ACHN (cell line): ENCODE measurements at places on chromosomes 1 and 21.

- DNase-seq: peak; percentile 68
These were observed 11.9 kb upstream of the CLDN8 start for GRCh38 chr21:30227633-30228404.

DNA sequence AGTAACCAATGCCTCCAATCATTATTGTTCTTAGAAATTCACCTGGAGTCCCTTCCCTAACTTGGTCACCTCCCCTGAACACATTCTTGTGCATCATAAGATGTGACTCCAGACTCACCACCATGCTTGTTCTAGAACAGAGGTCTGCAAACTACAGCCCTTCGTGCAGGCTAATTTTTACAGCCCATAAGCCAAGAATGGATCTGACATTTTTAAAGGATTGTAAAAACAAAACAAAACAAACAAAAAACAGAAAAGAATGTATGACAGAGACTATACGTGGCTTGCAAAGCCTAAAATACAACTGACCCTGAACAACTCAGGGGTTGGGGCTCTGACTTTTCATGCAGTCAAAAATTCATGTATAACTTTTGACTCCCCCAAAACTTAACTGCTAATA is 6.2 kb upstream of the HIVEP3 start:
- DNase-seq: no peak

DNA sequence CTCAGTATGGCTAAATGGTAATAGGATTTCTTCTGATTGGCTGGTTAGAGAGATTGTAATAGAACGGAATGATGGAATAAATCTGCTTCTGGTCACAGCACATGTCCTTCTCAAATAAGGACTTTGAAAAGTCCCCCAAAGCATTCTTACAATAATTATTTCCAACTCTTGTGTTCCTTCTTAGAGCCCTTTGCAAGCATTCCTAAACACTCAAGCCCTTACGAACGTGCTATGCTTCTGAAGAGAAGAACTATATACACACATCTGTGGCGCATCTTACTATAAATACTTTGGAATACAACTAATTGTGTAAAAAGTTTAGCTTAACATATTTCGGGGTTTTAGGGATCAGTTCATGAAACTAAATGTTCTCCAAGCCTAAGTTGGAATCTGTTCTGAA is 25.6 kb downstream of the CLIC4 start:
- DNase-seq: no peak

GRCh38 chr1:174258148-174258550 is 98.8 kb downstream of the RABGAP1L start:
- DNase-seq: peak; percentile 71

GRCh38 chr21:36045993-36046392 is 14.3 kb downstream of the SETD4 start:
- no peak for DNase-seq

- DNase-seq: no peak
These were observed 117.2 kb downstream of the FASLG start for GRCh38 chr1:172776071-172776470.

DNA sequence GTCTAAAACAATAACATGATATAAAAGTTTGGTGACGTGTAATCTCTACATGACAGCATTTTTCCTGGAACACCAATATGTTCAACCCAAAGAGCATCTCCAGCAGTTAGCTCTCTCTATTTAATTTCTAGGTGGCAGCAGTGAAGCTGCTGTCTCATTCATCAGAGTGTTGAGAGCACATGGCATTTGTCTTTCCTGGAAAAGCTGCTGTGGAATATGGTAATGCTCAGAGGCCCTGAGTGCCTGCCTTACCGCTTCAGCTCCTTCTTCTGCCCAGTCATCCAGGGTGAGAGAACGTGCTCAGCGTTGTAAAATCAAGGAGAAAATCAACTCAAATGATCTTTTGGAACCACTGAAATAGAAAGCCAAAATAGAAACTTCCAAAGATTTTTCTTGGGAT is 640.7 kb downstream of the ADGRL2 start:
- DNase-seq: no peak

GRCh38 chr1:15457585-15457984 is 1.1 kb downstream of the CELA2A start:
- DNase-seq: no peak

- DNase-seq: no peak
These were observed 112.0 kb downstream of the PDE4B start for GRCh38 chr1:65904681-65905083.

DNA sequence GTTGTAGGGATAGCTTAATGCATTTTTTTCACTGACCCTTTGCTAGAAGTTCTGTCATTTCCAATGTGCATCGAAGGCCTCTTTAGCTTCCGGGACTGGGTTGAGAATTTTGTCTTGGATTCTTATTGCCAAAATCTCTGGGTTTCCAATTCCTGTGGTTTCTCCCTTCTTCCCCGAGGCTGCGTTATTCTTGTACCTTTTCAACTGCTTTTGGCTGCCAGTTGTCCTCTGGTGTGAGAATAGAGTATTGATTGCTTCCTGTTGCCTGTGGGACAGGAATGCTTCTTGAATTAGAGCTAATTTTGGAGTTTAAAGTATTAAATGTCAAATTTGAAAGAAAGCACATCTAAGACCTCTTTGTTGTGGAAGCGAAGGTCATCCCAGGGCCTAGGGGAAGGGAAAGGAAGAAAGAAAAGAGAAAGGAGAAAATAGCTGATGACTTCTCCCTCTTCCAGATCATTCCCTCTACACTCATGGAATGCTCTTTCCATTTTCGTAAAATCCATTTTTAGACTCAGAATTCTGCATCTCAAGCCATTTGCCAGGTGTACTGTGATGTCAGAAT is 21.1 kb downstream of the HUNK start:
- no peak for DNase-seq

GRCh38 chr21:26614251-26614650 is 41.2 kb upstream of the CYYR1 start:
- DNase-seq: no peak

- no peak for DNase-seq
These were observed at the start of gene PLA2G2D for GRCh38 chr1:20119347-20119746. PLA2G2D (minus strand) TSS chr1:20119536; CDS start chr1:20119498, 38 bp downstream.

DNA sequence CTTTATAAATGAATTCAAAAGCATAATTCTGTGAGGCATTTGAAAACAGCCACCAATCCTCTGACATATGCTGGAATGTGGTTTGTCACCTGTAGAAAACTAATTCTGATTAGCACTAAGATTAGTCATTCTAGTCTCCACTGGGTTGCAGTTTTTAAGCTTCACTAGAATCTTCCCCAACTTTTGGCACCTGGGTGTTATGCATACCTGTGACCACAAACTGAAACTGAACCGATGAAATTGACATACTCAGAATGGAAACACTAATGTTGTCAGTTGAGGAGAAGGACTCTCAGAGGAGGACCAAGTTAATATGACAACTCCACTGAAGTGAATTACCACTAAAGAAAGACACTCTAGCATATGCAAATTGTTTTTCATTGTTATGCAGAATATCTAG is 285.8 kb upstream of the NEGR1 start:
- DNase-seq: no peak

GRCh38 chr1:178939338-178940067 is 68.6 kb upstream of the ANGPTL1 start:
- DNase-seq: no peak

- DNase-seq: no peak
These were observed 28.7 kb downstream of the COL16A1 start for GRCh38 chr1:31675161-31675560.

DNA sequence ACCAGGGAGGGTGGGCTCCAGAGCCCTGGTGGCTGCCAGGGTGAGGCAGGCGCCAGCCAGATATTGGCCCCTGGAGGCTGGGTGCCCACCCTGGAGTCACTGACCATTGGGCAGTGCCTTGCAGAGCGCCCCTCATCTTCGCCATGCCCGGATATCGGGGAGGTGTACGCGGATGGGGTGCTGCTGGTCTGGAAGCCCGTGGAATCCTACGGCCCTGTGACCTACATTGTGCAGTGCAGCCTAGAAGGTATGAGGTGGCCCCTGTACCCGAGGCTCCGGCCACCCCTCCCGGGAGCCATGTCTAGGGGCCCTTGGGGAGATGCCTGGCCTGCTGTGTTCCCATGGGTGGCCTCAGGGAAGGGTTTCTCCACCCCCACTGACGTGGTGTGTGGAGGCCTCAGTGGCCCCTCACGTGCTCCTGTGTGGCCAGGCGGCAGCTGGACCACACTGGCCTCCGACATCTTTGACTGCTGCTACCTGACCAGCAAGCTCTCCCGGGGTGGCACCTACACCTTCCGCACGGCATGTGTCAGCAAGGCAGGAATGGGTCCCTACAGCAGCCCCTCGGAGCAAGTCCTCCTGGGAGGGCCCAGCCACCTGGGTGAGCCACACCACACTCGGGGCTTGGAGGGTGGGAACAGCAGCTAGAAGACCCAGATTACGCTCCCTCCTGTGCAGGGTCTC is 30.9 kb downstream of the TRIM11 start:
- DNase-seq: no peak

DNA sequence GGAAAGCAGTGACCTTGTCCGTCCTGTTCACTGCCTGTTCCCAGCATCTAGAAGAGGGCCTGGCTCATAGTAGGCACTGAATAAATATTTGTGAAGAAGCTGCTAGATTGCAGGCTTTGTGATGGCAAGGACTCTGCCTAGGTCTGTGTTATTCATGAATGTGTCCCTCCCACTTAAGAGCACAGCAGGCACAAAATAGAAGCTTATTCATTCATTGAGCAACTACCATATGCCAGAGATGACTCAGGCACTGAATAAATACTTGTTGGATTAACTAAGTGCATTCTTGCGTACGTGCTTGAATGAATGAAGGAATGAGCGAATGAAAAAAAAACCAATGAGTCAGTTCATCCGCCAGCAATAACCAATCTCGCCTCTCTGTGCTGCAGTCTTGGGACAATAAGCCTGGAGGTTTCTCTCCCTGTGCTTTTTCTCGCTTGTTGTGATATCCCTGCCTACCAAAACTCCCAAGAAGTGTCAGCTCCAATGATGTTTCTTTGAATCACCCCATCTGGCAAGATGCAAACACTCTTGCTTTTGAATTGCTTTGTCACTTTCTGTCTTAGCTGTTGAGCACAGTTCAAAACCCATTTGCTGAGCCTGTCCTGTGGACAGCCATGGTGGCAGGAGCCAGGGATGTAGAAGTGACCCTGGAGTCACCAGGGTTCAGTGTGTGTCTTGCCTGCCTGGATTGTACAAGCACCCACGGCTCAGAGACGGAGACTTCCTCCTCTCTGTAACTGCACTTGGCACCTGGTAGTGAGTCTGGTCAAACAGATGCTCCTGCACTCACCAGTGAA is 143.9 kb downstream of the KAZN start:
- peak; percentile 74 for DNase-seq

DNA sequence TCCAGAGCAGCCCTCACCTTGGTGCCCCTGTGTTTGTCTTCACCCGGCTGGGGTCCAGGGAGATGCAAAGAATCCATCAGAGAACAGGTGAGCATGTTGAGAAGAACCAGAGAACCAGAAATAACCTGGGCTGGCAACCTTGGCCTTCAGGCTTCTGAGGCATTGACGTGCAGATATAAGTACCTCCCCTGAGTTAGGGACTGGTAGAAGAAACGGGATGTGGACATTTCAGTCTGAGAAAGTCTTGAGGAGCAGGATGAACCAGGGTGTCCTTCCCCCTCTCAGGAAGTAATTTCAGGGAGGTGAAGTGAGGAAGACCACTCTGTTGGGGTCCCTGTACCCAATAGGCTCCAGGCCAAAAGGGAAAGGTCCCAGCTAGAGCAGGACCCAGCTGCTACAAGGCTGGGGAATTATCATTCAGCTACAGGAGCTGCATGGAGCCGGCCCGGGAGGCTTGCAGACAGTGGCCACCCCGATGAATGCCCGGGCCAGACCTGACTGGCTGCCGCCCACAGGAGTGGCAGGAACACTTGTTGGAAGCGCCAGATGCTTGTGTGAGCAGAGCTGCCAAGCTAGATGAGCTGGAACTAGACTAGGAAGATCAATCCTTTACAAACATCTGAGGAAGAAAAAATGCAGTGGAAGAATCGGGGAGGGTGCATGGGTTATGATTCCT is 1.7 kb upstream of the AURKAIP1 start:
- no peak for DNase-seq

- no peak for DNase-seq
These were observed 1300.0 kb downstream of the PLA2G4A start for GRCh38 chr1:188128761-188129160.

- no peak for DNase-seq
These were observed 21.6 kb upstream of the TRABD2B start for GRCh38 chr1:48018799-48019198.

GRCh38 chr1:104353580-104353979 is 603.9 kb downstream of the AMY1C start:
- DNase-seq: no peak

- DNase-seq: no peak
These were observed 16.1 kb downstream of the IFT25 start for GRCh38 chr1:53929246-53929960.

DNA sequence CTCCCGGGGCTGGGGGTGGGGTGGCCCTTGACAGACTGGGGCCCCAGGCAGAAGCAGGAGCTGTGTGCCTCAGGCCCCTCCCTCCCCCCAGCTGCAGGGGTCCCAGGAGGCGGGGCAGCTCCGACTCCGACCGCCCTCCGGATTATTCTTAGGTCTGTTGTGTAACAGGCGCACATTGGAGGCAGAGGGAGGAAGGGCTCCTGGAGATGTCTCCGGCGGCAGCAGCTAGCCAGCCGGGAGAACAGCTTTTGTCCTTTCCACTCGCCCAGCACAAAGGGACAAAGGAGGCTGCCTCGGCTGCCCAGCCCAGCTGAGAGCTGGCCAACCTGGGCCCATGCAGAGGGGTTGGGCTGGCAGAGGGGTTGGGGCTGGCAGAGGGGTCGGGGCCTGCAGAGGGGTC is 29.7 kb upstream of the PLCH2 start:
- DNase-seq: no peak

- DNase-seq: no peak
These were observed 30.4 kb upstream of the DISP3 start for GRCh38 chr1:11448373-11449099.

DNA sequence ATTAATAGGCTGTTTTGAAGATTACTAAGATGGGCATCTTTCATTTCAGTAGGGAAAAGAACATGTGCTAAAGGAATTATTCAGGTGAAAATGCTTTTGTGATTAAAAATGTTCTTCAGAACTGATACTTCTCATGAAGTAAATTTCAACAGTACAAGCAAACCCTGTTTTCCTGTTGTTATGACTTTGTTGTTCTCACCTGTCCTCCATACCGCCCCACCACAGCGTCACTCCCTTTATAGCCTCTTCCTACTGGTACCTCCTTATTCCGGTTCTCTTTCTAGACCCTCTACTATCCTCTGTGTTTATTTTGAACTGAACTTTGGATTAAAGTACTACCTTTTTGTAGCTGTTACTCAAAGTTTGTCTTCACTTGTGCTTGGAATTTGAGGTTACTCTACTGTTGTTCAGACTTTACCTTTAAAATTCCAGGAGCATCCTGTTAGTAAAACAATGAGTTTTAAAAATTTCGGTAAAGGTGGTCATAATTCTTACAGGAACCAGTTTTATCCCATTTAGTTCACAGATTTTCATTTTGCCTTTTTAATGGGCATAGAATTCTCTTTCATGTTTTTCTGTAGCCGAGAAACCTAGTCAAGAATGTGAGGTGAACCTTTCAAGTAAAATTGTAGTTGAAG is 10.9 kb downstream of the CNST start:
- DNase-seq: no peak
